ENCODE measurements at places on chromosomes 6 and 20.

DNA sequence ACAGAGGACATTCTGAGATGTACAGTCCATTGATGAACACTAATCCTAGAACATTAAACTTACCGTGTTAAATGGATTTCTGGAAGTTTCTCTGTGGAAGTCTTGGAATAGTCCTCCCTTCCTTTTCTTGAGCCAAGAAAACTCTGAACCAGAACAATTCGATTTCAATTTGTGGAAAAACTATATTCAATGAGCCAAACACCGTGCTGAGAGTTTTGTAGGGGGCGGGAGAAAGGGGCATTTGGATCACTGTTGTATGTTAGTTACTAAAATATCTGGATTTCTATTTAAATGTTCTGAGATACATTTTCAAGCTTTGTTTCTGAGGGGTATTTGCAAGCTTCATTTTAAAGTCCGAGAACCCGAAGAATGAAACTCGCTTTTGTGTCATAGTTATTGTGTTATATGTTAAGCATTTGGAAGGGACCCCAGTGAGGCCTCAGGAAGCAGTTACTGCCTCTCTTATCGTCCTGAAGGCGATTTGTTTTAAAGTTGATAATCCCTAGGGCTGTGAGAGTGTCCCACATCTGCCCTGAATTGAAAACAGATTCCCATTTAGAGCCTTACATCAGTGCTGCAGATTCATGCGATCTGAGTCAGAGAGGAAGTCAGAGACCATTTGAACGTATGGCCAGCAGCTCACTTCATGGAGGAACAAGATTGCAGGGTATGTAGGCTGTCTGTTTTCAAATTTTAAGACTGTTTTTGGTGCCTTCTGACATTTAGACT lies 70.8 kb upstream of the SASH1 start:
- DNase-seq, result no peak

GRCh38 chr6:10099529-10100140 lies 315.2 kb downstream of the TFAP2A start:
- no peak for DNase-seq

DNA sequence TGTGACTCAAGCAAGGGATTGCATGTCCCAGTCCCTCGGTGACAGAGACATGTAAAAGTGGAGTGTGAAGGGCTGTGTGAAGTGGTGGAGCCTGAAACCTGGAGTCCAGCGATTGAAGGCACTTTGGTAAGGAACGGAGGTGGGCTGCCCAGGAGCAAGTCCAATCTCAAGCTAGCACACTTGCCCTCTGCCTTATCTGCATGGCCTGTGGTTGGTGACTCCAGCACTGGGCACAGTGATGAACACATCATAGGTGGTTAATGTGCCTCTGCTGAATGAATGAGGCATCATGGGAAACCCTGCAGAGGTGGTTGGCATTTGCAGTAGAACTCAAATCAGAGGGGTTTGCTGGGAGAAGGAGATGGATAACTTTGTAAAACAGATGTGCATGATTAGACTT lies 14.9 kb upstream of the ULBP3 start:
- DNase-seq, result no peak

DNA sequence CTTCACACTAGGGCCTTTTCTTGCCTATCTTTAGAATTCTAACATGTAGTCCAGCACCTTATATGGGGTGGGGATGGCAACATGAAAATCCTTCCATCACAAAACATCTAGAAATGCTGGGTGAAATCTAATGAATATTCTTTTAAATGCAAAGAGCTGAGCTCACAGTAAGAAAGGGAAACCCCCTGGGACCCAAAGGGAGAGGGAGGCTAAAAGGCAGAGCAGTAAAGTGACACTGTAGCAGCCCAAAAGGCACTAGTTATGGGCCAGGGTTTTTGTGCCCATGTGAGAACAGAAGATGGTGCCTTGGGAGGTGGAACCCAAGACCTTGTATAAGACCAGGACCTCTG lies 66.7 kb downstream of the TRAM2 start:
- no peak for DNase-seq

- no peak for DNase-seq
Observed at GRCh38 chr20:38164069-38164468, 1.0 kb downstream of the TGM2 start.

GRCh38 chr6:164006459-164006858 lies 591.9 kb downstream of the QKI start:
- no peak for DNase-seq

DNA sequence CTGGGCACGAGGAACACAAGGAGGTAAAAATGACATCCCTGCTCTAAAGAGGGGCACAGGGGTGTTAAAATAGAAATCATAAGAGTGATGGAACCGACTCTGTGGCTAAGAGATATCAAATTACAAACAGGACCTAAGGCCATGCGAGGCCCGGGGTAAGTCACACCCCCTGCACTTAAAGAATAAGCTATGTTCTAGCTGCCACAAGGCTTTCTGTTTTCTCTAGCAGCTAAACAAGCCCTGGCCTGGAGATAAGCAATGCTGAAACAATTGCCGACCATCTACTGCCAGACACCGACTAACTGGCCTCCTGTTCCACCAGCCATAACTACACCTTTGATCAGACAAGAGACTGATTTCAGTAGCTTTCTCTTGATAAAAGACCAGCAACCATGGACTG lies 32.4 kb downstream of the MDGA1 start:
- DNase-seq, result no peak

- DNase-seq, result no peak
Observed at GRCh38 chr6:105270511-105270910, 90.7 kb upstream of the POPDC3 start.

DNA sequence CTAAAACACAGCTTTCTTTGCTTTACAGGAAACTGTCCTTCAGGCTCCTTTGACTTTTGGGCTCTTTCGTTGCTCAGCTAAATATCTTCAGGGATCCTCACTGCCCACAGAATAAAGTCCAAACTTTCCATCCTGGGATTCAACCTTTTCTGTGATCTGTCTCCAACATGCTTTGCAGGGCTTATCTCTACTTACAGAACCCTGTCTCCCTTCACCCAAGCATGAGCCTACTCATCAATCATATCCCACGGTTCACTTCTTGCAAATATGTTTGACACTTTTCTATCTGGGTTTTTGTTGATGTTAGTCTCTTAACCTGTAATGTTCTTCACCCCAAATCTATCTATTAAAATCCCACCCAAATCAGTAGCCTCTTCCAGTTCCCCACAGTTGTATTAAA lies 327.3 kb upstream of the RNF24 start:
- no peak for DNase-seq

- DNase-seq, result no peak
Observed at GRCh38 chr20:63599396-63600050, 25.5 kb upstream of the HELZ2 start.

DNA sequence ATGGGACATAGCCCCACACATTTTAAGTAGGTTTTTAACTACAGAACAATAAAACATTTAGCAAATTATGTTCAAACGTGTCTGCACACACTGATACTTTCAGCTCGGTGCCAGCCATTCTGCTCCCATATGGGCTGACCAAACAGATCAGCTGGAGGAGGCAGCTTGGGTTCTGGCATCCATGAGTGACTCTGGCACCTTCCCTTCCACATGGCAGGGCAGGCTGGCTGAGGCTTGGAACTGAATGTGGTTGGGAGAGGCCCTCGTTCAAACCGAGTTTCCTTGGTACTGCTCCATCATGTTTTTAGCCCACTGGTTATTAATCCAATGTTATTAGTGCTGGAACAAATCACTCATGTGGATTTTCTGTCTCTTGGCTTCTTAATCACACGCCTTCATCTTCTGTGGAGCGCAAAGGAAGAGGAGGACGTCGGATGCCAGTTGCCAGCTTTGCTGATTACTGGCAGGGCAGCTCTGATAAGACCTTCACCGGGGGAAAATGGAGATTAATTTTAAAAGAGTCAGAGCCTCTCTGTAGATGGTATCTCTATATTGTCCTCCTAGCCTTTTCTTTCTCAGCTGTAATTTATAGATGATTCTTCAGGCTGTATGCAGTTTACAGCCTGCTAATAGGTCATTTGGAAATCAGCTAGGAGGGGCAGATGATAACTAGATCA lies 93.1 kb upstream of the TIAM2 start:
- DNase-seq, result no peak

GRCh38 chr6:7150381-7151064 lies 42.8 kb downstream of the RREB1 start:
- DNase-seq, result no peak

- no peak for DNase-seq
Observed at GRCh38 chr20:24965065-24965919, 16.2 kb downstream of the CST7 start.

GRCh38 chr6:166277018-166277417 lies 31.2 kb downstream of the PRR18 start:
- no peak for DNase-seq

DNA sequence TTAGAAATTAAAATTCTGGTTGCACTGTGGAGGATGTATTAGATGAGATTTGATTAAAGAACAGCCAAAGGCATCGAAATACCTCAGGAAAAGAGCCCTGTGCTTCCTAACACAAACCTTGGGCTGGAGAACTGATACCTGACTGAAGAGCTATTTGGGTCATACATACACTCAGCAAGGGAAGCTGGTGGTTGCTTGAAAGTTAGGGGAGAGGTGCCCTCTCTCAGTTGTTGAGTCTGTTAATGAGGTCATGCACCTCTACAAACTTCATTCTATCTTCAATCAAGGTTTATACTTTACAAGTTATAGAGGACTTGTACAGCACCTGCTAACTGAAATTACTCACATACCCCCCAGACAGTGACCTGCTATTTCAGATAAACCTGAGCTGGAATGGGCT lies 25.5 kb downstream of the FAM184A start:
- DNase-seq, result no peak

All from GM13977 (cell line).